GM23248 (cell line): ENCODE measurements at places on chromosomes 12 and 14. TPM values are rescaled to one million over a fixed set of nuclear protein-coding genes. Genes with fewer than 3 reads are reported as not detected.

The WNT1 gene
- not detected in 2 replicates for polyA plus RNA-seq

The OR10A7 gene
- not detected in 2 replicates for polyA plus RNA-seq

DNA sequence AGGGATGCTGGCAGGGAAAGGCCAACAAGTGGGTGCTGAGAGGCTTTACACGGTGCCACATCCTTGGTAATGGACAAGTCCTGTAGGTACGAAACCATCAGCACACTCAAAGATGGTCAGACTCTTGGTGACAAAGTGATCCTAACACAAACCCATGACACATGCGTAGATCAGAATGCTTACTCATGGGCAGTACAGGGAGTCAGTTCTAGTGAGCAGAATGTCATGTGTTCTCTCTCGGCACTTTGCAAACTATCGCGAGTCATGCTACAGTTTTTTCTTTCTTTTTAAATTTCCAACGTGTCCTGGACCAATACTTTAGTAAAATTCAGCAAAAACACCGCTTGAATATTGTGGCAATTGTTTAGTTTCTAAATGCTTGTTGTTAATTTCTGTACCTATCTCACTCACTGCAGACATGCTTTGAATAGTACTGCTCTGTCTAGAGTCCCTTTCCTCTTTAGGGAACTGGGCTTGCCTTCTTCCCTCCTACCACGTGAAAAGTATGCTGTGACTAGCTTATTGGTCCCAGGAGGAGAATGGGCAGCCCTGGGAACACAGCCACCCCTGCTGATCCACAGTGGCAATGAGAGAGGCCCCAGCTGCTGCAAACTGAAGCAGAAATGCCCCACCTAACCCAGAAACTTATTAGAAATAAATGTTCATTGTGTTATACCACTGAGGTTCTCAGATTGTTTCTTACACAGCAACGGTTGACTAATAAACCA is 62.4 kb downstream of the UBR7 start:
- DNase-seq, result peak; percentile 87
- peak overlapping the region; percentile 74 for H3K27ac ChIP-seq
- H3K4me1 ChIP-seq, result 0 out of 2 replicates have a peak, but pooled peaks cover 7% of the 10 kb centered on the region
- H3K27me3 ChIP-seq, result no peaks in the 10 kb centered on the region
- H3K36me3 ChIP-seq, result no peaks in the 10 kb centered on the region

The LIN52 gene
- polyA plus RNA-seq, result 8.7 and 8.8 TPM in 2 replicates

DNA sequence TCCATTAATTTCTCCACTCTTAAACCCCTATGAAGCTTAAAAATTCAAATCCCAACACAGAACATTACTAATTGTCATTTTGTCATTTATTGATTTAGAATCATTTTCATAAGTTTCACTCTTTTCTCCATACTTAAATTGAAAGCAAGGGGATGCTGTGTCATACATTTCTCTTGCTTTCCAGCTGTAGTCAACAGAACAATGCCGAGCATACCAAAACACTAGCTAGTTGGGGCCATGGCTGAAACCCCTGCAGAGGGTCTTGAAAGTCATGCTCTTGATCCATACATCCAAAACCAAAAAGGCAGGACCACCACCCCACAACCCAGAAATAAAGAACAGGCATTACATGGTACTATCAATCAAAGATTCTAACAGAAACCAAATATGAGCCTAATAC is 9.0 kb downstream of the EXOC5 start:
- H3K27ac ChIP-seq, result no peak overlapping the region
- H3K4me1 ChIP-seq, result no peaks in the 10 kb centered on the region
- H3K4me3 ChIP-seq, result no peak overlapping the region
- H3K27me3 ChIP-seq, result no peaks in the 10 kb centered on the region
- H3K36me3 ChIP-seq, result no peaks in the 10 kb centered on the region
- DNase-seq, result no peak

- DNase-seq, result no peak
- H3K27ac ChIP-seq, result no peak overlapping the region
- no peak overlapping the region for H3K4me3 ChIP-seq
- H3K27me3 ChIP-seq, result no peaks in the 10 kb centered on the region
- no peaks in the 10 kb centered on the region for H3K36me3 ChIP-seq
These were observed 450.7 kb downstream of the AACS start for GRCh38 chr12:125515887-125516286.

The ACACB gene
- polyA plus RNA-seq, result 0.66 and 0.68 TPM in 2 replicates

The RD3L gene
- not detected in 2 replicates for polyA plus RNA-seq
